HL-60 (cell line): ENCODE measurements at places on chromosomes 3 and 15.
A peak's percentile ranks its signal among the peaks of the same experiment; 100 is the strongest.

DNA sequence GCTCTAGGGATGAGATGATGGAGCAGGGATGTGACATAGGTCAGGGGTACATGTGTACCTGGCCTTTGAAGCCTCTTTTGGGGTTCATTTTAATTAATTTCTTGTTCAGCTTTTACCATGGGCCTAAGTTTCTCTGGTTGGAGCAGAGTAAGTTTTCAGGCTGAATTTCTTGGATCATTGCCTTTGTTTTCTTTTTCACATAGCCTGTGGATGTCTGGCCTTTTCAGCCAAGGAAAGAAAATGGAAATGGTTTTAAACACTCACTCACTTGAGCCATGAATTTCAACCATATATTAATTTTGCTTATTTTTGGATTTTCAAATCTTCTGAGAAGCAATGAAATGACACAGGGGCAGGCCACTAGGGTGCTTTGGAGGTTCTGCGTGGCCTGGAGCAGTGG lies 30.2 kb downstream of the CACNA1D start:
- DNase-seq: no peak

DNA sequence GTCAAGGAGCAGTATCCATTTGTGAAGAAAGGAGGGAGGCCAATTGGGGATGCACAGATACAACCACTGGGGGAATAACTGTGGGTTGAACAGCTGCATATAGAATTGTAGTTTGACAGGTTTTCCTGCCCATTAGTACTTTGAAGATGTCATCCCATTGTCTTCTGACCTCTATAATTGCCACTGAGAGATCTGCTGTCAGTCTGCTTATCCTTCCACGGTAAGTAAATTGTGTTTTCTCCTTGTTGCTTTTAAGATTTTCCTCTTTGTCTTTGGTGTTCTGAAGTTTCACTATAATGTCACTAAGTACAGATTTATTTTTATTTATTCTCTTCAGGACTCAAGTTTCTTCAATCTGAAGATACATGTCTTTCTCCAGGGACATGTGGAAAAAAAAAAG lies 56.6 kb downstream of the MOBP start:
- no peak for DNase-seq

DNA sequence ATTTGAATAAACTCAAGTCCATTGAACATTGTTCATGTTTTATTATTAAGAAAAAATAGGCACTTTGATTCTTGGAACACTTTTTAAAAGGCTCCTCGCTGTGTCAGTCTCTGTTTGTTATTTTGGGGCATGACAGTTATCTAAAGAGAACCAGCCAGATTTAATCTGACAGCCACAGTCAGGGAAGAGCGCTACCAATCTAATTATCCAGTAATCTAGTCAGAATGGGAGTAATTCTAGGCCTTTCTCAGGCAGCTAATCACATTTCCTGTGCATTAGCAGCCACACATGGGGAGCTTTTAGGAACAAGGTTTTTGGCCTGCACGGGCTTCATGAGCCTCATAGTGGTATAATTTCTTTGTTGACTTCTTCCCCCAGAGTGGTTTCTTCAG lies 362.2 kb downstream of the RBMS3 start:
- no peak for DNase-seq

DNA sequence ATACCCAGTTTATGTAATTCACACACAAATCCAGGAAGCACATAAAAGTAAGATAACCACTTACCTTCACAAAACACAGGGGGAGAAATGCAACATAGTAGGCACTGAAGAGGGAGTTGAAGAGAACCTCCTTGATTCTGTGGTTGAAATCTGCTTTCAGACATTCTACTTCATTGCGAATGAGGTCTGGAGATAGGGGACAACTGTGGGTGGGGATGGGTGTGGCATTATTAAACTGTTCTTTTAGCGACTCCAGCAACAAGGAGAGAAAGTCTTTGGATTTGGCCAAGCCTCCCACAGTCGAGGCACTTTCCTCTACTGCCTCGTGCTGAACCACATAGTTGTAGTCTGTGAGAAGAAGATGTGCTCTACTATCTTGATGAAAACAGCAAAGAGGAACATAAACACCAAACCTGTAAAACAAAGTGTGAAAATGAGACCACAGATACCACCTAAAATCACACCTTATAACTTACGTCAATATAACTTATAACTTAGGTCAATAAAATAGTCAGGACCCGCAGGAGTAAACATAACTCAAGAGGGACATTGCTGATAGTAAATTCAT lies 25.6 kb downstream of the TMEM39A start:
- no peak for DNase-seq

- DNase-seq: peak; percentile 53
Measured at GRCh38 chr15:66496951-66497501, 536 bp downstream of the SNAPC5 start.

DNA sequence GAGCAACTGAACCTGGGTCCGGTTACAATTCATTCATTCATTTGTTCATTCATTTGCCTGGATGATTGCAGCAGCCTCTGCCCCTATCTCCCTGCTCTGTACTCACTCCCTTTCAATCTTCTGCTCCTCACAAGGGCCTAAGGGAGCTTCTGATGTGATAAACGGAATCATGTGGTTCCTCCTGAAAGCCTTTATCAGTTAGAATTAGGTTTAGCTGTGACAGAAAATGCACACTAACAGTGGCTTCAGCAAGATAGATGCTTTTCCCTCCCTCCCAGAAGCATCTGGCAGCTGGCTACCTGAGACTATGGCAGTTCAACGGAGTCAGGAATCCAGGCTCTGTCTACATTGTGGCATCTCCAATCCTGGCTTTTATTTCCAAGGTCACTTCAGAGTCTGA lies 196.0 kb downstream of the ADAMTS9 start:
- no peak for DNase-seq

- DNase-seq: peak; percentile 40
Measured at GRCh38 chr3:48466386-48467109, 20.0 kb downstream of the ATRIP start.

GRCh38 chr3:130857336-130858026 lies 36.4 kb upstream of the ATP2C1 start:
- no peak for DNase-seq

DNA sequence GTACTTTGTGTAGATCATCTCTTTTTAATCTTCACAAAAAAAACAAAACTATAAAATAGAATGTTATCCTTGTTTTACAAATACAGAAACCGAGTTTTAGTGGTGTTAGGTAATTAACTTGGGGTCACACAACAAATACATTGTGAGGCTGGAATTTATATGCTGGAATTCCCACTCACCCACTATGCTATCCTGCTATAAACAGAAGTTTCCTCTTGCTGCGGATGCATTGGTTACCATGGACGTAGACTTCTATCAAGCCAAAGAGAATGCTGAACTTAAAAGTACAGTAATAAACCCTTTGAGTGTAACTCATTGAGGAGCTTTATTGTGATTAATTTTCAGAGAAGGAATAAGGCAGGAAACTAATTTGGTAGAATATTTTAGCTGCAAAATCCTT lies 9.2 kb downstream of the SNAP23 start:
- no peak for DNase-seq

- DNase-seq: no peak
Measured at GRCh38 chr15:75213212-75213767, 11.6 kb downstream of the C15orf39 start.

DNA sequence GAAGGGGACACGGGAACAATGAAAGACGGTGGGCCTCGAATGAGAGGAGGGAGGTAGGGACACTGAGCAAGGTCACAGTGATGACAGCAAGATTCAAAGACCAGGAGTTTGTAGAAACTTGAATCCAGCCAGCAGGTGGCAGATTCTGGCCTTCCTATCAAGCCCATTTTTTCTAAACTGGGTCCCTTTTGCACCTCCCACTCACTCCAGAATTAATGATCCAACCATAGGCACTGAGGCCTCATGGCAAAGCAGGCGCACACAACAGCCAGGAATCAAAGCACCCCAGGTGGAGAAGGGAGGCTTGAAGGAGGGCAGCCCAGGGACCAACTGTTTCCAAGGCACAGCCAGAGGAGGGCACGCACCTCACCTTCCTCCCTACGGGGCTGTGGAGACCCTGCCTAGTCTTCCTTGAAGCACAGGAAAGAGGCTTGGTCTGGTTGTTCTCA lies 90.2 kb downstream of the ANP32A start:
- DNase-seq: peak; percentile 50

DNA sequence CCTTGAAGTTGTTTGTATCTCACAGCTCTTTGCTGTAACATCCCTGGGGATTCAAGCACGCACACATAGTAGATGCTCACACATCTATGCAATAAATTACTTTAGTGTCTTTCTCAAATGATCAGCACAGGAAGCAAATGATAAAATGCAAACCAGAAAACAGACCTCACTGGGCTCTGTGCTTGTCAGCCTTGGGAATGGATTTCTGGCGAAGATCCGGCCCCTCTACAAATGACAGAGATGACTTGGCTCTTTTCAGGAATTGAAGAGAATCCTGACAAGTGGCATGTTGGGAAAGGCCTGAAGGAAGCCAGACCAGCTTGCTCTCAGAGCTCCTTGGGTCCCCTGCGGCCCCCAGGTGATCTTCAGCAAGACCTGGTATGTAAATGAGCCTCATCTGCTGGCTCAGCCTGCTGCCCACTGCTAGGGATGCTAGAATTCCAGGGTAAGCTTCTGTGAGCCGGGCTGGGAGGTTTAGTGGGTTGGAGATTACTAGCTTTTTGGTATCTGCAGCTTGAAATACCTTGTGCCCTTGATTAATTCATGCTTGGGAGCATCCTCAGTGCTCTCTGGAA lies 54.1 kb downstream of the LPP start:
- no peak for DNase-seq

DNA sequence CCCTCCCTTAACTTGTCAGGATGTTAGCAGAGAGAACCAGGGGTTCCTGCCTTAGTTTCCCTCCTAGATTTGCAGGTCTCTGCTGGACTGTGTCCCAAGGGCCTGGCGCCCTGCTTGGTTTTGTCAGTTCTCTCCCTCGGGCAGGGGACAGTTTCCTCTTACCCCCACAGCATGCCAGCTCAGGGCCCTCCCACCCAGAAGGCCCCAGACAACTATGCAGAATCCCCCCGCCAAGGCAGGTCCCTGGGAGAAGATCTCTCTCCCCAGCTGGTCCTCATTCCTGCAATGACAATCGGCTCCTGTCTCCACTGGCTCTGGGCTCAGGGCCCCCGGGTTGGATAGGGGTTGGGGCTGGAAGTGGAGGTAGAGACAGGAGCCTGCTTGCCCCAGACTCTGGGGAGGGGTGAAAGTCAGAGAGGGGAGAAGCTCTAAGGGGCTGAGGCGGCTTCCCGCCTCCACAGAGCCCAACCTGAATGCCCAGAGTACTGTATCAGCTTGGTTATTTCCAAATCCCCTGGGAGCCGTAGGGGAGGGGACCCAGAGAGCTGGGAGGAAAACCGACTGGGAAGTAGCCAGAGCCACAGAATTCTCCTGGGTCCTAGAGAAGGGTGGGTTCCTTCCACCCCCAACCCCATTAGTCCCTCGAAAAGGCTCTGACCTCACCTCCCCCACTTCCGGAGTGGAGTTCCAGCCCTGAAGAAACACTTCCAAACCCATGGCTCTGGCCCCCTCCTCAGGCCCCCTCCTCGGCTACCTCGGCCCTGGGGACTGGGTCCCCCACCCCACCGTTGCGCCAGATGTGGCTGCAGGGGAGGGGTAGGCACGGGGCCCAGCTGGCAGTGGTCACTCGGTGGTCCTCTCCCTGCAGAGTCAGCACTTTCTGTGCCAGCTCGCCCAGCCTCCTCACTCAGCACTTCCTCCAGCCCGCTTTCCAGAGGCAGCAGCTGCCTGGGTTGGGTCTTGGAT lies 3.8 kb upstream of the LOXL1 start:
- no peak for DNase-seq

- DNase-seq: no peak
Measured at GRCh38 chr3:27791956-27792355, 69.8 kb upstream of the EOMES start.

DNA sequence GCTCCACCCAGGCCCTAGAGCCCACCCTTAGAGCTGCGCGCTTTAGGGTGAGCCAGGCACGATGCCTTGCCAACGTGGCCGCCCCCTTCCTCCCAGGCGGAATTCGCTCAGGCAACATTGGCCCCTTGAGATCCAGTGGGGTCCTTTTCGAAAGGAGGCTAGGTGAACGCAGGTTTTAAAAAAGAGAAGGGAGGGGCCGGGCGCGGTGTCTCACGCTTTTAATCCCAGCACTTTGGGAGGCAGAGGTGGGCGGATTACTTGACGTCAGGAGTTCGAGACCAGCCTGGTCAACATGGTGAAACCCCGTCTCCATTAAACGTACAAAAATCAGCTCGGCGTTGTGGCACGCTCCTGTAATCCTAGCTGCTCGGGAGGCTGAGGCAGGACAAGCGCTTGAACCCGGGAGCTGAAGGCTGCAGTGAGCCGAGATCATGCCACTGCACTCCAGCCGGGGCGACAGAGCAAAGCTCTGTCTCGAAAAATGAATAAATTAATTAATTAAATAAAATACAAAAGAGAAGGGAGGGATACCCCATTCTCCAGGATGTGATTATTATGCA lies 984 bp upstream of the RPP25 start:
- no peak for DNase-seq

DNA sequence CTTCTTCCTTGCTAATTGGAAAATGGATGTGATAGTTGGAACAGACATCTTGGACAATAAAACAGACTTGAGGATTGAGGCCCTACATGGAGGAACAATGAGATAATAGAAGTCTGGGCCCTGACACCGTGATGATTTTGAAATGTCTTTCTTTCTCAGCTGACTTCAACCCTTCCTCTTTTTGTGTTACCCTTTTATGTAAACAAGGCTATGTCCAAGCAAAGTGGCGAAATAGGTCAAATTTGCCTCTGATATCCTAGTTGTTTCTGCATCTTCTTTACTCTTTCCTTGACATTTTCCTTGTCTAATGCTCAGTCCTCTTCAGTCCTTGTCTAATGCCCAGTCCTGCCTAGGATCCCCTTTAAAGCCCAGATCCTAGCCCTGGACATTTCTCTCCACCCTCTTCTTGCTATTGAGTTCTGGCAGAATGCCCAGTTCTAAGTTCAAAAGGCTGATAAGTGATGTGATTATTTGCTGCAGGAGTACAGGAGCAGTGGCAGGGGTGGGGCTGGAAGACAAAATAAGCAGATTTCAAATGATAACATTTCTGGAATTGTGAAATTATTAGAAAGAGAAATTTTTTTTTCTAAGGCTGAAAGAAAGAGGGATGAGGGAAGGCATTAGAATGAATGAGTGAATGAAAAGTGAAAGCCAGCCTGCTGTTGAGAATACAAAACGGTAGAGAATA lies 6.5 kb upstream of the VPS8 start:
- DNase-seq: peak; percentile 69

- no peak for DNase-seq
Measured at GRCh38 chr3:157876556-157876955, 229.7 kb downstream of the SHOX2 start.

GRCh38 chr15:94164971-94165370 lies 66.4 kb upstream of the MCTP2 start:
- DNase-seq: no peak

DNA sequence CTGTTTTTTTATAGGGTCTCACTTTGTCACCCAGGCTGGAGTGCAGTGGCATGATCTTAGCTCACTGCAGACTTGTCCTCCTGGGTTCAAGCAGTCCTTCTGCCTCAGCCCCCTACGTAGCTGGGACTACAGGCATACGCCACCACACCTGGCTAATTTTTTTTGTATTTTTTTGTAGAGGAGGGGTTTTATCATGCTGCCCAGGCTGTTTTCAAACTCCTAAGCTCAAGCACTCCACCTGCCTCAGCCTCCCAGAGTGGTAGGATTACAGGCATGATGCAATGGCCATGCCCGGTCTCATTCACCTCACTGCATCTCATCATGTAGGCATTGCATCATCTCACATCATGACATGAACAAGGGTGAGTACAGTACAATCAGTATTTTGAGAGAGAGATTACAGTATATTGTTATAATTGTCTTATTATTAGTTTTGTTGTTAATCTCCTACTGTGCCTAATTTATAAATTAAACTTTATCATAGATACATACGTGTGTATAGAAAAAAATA lies 74.3 kb upstream of the EOMES start:
- no peak for DNase-seq
